ENCODE measurements at places on chromosomes 1 and 21.

- DNase-seq = no peak
These were observed 28.6 kb downstream of the UBIAD1 start for GRCh38 chr1:11301601-11302000.

DNA sequence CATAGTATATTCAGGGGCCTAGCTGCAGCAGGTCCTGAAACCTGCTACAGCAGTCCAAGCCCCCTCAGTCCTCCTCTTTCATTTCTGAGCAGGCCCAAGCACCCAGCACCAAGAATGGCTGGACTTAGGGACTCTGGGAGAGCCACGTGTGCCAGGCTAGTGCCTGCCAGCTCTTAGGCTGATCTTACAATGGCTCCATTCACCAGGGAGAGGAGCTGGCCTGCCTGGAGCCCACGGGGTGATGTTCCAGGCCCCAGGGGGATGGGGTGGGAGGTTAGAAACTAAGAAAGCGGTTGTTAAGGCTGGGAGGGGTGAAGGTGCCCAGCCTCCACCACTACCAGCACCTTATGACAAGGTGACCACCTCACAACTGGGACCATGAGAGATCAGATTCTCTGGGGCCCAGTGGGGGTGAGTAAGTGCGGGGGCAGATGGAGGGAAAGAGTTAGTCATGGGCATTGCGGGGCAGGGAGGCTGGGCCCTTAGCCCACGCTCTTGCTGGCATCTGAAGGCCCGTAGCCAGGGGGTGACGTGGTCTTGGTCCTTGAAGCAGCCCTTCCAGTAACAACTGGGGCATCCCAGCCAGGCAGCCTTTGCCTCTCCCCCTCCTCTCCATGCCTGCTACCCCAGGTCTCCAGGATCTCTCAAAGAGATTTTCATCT, 30.3 kb upstream of the CLIC4 start:
- DNase-seq = no peak

DNA sequence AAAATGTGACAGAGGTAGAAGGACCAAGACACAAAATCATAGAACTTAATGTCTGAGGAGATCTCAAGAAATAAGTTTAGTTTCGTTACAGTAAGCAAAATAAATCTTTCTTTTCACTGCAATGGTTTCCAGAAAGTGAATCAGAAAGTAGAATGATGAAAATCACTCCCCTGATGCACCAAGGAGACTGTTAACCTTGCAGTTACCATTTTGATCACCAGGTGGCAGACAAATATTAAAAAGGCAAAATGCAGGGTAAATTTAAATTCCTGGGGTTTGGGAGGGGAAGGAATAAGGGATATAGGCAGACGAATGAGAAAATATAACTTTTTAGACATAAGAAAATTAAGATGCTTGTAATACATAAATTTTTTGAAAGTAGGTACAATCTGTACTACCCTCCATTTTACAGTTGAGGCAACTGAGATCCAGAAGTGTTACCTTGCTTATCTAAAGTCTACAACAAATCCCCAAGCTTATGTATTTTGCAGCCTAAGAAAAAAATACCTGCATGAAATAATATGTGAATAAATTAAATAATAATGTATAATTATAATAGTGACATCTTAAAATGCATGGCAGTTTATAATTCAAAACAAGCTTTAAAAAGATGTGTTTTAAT, 253.2 kb downstream of the CRB1 start:
- peak; percentile 62 for DNase-seq

DNA sequence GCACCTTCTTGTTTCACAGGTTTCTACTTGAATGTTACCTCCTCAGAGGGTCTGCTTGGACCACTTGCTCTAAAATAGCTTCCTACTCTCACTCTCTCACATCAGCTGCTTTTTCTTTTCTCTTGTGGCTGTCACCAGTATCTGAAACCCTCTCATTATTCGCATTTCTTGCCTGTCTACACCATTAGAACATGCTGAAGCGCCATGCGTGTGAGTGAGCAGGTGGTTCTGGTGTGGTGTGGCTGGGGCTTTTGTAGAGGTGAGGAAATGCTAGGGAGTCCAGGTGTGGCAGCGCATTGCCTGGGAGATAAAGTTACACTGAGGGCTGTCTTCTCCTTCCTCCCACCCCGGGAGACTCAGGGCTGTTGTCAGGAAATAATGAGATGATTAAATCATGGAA, 4.1 kb downstream of the ZNF362 start:
- DNase-seq = peak; percentile 20
